ENCODE measurements at places on chromosomes 7 and 10. TPM values are rescaled to one million over a fixed set of nuclear protein-coding genes. Genes with fewer than 3 reads are reported as not detected.
A peak's percentile ranks its signal among the peaks of the same experiment; 100 is the strongest.

DNA sequence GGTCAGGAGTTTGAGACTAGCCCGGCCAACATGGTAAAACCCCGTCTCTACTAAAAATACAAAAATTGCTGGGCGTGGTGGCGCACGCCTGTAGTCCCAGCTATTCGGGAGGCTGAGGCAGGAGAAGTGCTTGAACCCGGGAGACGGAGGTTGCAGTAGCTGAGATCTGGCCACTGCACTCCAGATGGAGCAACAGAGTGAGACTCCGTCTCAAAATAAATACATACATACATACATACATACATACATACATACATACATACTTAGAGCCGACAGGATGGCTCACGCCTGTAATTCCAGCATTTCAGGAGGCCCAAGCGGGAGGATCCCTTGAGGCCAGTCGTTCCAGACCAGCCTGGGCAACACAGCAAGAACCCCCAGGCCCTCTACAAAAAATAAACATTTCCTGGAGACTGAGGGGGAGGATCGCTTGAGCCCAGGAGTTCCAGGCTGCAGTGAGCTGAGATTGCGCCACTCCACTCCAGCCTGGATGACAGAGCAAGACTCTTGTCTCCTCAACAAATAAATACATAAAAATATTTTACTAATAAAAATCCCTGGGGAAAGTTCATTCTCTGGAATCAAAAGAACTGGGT lies 90.9 kb upstream of the TNRC18 start:
- peak; percentile 47 for DNase-seq

- no peak for DNase-seq
Observed at GRCh38 chr10:96704563-96704962, 15.8 kb downstream of the PIK3AP1 start.

GRCh38 chr10:30000802-30001571 lies 58.4 kb downstream of the JCAD start:
- DNase-seq, result peak; percentile 35

- DNase-seq, result no peak
Observed at GRCh38 chr7:29884399-29885272, 78.3 kb downstream of the WIPF3 start.

- peak; percentile 82 for DNase-seq
Observed at GRCh38 chr10:92839191-92840085, 8.9 kb upstream of the EXOC6 start.

DNA sequence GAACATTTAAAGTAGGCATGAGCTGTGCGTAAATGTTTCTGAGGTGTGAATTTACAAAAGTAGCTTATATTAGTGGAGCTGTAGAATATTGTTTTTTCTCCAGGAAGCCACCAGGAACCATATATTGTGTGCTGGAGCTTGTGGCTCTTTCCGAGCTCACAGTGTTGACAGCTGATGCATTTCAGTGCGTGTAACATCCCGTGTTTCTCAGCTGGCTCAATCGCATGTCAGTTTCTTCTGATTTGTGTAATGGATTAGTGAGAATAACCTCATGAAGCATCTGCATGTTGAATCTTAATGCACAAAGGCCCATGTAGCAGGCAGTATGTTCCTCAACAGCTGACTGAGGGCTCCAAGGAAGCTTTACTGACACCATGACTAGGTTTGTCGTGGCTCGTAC lies 39.4 kb downstream of the VKORC1L1 start:
- no peak for DNase-seq

DNA sequence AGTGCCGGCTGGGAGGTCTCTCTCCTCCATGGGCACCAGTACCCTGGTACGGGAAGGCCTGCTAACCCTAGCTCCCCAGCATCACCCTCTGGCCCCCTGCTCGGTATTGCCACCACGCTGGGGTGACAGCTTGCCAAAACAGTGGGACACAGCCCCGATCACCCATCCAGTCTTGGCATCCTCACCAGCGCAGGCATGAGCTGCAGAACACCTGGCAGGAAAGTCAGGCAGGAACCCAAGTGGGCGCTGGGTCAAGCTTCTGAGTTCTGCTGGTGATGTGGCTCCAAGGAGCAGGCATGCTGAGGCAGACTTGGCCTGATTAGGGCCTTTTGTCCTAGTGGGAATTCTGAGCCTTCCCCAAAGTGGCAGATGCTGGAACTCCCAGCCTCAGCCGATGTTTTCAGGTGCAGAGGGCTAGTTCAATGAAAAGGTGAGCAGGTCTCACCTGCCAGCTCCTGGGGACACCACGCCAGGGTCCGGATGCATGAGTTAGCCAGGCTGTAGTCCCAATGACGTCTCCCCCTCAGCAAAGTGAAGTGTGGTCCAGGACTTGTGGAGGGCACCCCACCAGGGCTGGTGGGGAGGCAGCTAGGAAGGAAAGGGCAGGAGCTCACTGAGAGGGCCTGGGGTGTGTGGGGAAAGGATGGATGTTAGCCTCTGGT lies 8.5 kb upstream of the ZNF22 start:
- no peak for DNase-seq

GRCh38 chr10:122113945-122114747 lies 125.2 kb downstream of the TACC2 start:
- no peak for DNase-seq

- peak; percentile 68 for DNase-seq
Observed at GRCh38 chr10:109956454-109957091, 33.3 kb upstream of the XPNPEP1 start.

GRCh38 chr7:871900-872537 lies 4.3 kb upstream of the GET4 start:
- DNase-seq, result no peak

GRCh38 chr10:127937915-127938463 lies 31.1 kb downstream of the PTPRE start:
- no peak for DNase-seq

DNA sequence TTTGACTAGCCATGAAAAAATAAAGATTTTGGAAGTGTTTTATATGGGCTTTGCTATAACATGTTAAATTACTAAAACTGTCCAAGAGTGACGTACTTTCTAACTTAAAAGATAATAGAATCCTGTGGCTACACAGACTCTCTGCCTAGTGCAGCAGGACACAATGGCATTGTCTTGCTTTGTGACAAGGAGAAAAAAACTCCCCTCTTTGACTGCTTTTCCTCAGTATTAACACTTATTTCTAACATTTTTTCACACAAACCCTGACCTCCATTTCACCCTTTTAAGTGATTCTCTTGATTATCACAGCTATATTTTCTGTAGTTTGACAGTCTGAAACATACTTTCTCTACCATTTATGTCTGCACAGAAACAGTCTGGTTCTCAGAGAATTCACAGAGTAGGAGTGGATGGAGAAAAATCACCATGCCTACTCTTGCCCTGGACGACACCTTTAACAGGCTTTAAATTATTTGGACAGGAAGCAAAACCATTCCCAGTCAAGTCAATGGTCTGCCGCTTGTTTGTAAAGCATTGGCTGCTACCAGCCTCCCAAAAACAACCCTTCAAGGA lies 336.3 kb upstream of the SMIM30 start:
- DNase-seq, result no peak

DNA sequence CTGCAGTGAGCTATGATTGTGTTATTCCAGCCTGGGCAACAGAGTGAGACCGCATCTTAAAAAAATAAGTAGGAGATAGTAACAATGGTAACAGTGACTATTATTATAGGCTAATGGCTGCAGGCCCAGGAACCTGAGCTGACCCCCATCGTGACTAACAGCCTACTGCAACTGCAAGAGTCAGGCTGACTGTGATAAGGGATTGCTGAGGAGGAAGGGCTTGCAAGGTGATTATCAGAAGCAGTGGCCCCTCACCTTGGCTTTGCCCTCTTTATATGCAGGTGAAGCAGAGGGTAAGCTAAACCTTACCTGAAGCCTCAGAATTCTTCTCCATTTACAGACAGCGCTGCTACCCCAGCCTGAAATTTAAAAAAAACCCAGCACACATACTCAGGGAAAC lies 83.9 kb upstream of the SDK1 start:
- no peak for DNase-seq

GRCh38 chr10:126496771-126497545 lies 108.7 kb upstream of the ADAM12 start:
- DNase-seq, result no peak

DNA sequence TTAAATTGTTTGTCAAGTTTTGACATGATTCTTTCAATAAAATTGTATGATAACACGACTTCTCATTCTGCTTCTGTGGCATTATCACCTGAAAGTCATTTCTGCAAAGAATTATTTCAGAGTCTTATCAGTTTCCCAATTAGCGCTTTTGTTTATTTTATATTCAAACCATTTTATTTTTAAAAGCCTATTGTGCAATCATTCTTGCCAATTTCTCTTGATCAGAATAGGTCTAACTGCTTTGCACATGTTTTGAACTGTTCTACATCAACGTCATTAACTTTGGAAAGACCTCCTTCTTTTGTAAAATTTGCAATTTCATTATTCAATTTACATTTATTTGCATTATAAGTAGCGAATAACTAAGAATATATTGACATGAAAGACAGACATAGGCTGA lies 758.1 kb downstream of the CNTNAP2 start:
- no peak for DNase-seq

DNA sequence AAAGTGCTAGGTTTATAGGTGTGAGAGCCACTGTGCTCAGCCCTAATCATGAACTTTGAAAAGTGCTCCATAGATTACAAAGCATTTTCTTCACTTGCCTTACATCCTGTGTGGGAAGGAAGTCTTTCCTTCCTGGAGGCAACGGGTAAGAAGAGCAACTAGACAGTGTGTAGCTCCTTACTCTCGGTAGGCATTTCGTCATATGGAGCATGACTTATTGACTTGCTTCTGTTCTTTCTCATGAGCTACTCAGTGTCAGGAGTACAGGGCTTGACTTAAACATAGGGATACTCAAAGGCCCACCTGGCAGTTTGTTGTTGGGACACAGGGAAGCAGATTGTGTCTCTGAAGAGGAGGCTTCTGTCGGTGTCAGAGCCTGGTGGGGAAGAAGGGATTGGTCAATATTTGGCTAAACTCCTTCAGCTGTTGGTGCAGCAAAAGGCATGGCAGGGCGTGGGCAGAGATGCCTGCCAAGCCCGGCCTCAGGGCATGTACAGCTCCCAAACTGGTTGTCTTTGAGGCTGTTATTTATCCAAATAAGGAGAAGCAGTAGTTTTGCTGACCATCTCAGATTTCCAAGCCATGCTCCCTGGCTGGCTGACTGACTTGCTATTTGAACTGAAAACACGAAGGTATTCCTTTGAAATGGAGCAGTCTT lies 248.9 kb downstream of the KIAA1217 start:
- peak; percentile 59 for DNase-seq

DNA sequence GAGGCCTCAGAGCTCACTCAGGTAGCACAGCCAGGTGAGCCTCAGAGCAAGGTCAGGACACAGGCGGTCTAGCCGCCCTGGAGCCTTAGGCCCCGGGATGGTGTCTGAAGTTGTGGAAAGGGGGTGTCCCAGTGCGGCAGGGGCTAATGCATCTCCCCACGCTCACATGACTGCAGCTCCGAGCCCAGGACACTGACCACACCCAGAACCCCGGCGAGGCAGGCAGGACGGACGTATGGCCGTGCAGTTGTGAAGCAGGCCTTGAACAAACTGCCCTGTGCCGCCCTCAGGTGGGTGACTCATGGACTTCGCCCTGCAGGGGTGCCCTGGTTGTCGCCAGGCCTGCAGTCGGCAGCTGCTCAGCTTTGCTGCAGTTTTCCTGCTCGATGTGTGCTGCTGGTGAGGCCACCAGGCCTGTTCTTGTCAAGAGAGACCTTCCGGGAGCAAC lies 5.0 kb upstream of the PRKAR1B start:
- DNase-seq, result peak; percentile 66

The HMX2 gene
- not detected for total RNA-seq

The PAPOLB gene
- 0.02 TPM for total RNA-seq

The NSUN6 gene
- 5.3 TPM for total RNA-seq

The PDE1C gene
- total RNA-seq, result 1.9 TPM

The FRAT1 gene
- 1.6 TPM for total RNA-seq

The CLDN3 gene
- not detected for total RNA-seq

The NEUROD6 gene
- not detected for total RNA-seq
